Renal cortex interstitium (tissue), 15 donors: ENCODE measurements at places on chromosomes 1 and 21. TPM values are rescaled to one million over a fixed set of nuclear protein-coding genes. Genes with fewer than 3 reads are reported as not detected.

The AGT gene
- 41.2 TPM for polyA plus RNA-seq

The PLCH2 gene
- 1.3 TPM for polyA plus RNA-seq

- DNase-seq: no peak
These were observed 37.7 kb downstream of the SH3GLB1 start for GRCh38 chr1:86741947-86742572.

DNA sequence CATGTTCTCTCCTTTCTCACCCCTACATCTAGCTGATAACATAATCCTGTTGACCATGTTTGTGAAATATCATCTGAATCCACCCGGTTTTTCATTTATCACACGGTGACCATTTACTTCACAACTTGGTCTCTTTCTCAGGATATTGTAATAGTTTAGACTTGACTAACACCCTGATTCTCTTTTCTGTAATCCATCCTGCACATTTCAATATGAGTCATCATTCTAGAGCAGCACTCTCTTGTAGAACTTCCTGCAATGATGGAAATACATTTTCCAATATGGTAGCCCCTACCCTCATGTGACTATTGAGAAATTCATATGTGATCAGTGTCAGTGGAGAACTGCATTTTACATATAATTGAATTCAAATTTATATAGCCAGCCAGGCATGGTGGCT is 2.3 kb upstream of the JAM2 start:
- no peak for DNase-seq

- DNase-seq: no peak
These were observed 144.1 kb downstream of the OMA1 start for GRCh38 chr1:58402444-58402843.

GRCh38 chr1:230303822-230304221 is 122.3 kb downstream of the PGBD5 start:
- no peak for DNase-seq
